Pancreas (tissue), 10 donors: ENCODE measurements at places on chromosomes 2 and 18. TPM values are rescaled to one million over a fixed set of nuclear protein-coding genes. Genes with fewer than 3 reads are reported as not detected.

Gene LRP2
- total RNA-seq, result not detected

DNA sequence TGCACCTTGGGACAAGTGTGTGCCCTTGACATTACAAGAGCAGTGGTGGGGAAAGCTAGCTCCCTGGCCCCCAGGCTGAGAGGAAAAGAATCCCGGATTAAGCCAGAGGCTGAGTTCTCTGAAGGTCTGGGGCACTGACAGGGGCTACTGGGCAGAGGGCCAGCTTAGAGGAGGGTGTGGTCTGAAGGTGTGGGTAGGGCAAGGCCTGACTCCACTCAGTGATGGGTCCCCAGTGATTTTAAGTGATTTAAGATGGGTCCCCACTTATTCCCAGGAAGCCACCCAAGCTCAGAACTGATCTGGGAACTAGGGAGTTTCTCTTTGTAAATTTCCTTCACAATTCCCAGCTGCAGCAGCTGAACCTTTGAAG, 8.8 kb downstream of the TMEM37 start:
- no peak for DNase-seq

Gene FOXI3
- not detected for total RNA-seq

DNA sequence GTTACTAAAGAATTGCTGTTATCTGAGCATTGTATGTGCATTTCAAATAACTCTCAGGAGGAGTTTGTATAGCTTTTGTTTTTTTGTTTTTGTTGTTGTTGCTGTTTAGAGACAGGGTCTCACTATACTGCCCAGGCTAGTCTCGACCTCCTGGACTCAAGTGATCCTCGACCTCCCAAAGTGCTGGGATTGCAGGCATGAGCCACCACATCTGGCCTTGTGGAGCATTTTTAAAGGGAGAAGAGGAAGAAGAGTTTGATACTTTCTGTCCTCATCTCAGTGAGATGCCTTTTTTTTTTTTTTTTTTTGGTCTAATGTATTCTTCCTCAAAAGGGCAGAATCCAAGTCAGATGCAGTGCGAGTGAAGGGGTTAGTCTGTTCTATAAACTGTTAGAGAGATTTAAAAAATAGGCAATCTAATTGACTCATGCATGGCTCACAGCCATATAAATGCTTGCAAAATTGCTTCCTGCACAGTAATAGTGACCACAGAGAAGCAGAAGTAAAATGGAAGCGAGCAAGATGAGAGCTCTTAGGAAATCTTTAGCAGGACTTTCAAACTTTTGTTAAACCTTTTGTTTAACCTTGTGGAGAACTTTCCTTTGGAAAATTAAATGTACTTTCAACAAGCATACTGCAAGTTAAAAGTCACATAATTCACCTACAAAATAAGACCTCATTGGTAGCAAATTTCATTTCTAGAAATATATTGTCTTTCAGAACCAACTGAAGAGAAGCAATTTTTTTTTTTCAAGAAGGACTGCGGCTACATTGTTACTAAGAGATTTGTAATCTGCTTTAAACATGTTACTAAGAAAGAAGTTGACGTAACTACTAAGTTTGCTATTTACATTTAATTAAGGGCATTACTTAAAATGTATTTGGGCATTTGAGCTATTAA, 52.3 kb upstream of the ROCK1 start:
- DNase-seq, result no peak

GRCh38 chr2:69830045-69830905, 815 bp downstream of the GMCL1 start:
- DNase-seq, result no peak

DNA sequence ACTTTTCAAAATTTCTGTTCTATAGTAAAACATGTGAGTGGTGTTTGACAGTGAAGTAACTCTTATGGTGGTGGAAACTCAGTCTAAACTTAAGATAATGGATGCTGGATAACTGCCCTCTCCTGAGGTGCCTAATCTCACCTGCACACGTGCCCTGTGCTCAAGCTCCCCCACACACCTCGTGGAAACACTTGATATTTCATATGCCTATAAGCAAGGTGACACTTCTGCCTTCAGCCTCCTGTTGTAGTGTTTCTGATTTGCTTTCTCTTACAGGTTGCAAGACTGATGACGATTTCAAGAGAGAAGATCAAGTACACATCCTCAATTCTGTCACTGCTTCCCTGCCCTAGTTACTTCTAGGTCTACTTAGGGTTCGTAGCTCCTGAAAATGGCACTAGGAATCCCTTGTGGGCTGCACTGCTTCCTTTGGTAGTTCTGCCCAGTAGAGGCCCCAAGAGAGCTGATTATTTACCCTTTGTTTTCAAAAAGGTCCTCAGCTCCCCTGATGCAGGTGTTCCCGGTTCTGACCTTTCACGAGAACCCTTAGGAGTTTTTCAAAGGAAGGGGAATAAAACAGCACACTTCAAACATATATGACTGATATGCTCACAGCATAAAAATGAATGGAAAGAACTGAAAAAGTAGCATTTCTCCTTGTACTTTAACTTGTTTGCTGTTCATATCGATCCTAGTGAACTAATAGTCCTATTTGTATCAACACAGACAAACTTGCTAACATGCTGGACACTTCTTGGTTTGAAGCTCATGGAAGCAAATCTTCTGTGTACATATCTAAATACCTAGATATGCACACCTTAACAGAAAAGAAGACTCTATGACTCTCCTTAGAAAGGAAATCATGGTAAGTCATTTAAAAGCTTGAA, 6.7 kb downstream of the CAVIN2 start:
- DNase-seq, result no peak

DNA sequence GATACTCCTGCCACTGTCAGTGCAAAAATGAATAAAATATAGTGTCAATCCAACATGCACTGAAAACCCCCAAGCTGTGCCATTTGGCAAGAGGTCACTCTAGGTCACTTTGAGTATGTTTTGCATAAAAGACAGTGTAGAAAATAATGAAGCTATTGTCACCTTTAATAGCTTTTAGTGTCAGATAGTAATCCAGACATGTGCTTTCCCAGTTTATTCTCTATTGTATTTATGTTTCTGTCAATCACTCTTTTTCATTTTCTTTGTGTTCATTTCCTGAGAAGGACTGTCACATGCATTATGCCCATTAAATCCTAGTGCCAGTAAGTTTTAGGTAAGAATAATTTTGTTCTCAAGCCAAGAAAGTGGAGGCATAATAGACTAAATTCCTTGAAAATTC, 1073.9 kb upstream of the CDH2 start:
- DNase-seq, result no peak

- DNase-seq, result peak; percentile 12
These were observed 3.0 kb upstream of the HS1BP3 start for GRCh38 chr2:20653695-20654534.

Gene RBKS
- total RNA-seq, result 2.4 TPM

Gene WDR54
- total RNA-seq, result 3.1 TPM

Gene CFAP210
- 0.47 TPM for total RNA-seq

GRCh38 chr2:119810049-119810630, 50.4 kb downstream of the PTPN4 start:
- no peak for DNase-seq
